Neural crest cell (in vitro differentiated cells): ENCODE measurements at places on chromosomes 7 and 10. TPM values are rescaled to one million over a fixed set of nuclear protein-coding genes. Genes with fewer than 3 reads are reported as not detected.

The TMEM26 gene
- 0.05 and 0.23 TPM in 2 replicates for total RNA-seq

DNA sequence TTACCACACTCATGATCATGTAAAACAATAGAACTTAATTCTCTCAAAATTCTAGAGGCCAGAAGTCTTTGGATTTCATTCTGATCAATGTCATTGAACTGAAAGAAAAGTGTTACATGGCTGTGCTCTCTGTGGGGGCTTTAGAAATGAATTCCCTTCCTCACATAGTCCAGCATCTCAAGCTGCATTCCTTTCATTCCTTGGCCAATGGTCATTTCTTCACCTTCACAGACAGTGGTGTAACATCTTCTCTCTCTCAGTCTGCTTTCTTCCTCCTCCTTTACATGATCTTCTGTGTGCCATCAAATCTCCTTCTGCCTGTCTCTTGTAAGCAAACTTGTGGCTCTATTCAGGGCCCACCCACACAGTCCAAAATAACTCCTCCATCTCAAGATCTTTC lies 735.3 kb downstream of the SUGCT start:
- no peak for DNase-seq

GRCh38 chr7:127870231-127870907 lies 160.9 kb downstream of the LRRC4 start:
- no peak for DNase-seq

The MYPN gene
- not detected in 2 replicates for total RNA-seq

The PVRIG gene
- not detected in 2 replicates for total RNA-seq

The SAMD9L gene
- total RNA-seq, result not detected in 2 replicates

The CALCR gene
- 0.07 TPM in 1 of 2 replicates, not detected in the other for total RNA-seq

The TEX36 gene
- total RNA-seq, result not detected in 2 replicates

The CHAT gene
- 2.7 and 3.3 TPM in 2 replicates for total RNA-seq

GRCh38 chr10:1323951-1324350 lies 267.8 kb downstream of the WDR37 start:
- DNase-seq, result no peak

DNA sequence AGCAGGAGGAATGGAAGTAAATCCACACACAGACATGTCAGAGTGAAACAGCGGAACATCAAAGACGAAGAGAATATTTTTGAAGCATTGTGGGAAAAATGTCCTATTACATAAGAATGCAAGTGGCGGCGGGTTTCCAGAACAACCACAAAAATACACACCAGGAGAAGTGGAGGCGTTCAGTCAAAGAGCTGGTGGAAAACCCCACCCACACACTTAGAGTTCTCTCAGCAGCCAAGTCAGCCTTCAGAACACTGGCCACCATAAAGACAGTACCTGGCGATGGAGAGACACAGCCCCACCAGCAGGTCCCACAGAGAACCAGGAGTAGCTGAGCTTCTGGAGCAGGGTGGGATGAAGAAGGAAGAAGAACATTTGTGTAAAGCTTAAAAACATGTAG lies 23.7 kb downstream of the NKX6-2 start:
- no peak for DNase-seq

- no peak for DNase-seq
Measured at GRCh38 chr10:89351412-89351779, 23.6 kb downstream of the IFIT3 start.

GRCh38 chr7:56811081-56811480 lies 321.2 kb downstream of the ZNF479 start:
- DNase-seq, result no peak

DNA sequence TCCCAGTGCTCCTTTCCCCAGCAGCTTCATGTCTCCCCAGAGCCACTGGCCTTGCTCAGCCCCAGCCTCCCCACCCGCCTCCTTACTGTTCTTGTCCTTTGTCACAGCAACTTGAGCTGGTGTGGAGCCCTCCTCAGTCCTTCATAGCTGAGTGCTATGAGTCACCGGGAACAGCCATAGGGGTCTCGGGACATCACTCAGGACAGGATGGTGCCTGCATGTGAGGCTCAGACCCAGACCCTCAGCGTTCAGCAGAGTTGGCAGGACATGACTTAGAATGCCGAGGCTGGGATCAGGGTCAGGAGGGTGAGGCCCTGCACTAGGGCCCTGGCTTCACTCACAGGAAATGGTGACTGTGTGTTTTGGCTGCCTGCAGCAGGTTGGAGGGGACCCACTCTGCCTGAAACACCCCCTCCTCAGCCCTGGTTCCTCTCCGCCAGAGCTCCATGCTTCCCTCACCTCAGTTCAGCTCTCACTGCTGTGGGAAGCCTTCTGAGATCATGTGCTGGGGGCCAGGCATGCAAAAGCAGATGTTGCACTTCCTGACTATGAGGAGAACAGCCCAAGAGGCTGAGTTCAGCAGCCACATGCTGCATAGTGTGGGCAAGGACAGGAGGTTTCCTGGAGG lies 40.7 kb upstream of the GJD4 start:
- no peak for DNase-seq

The CLRN3 gene
- not detected in 2 replicates for total RNA-seq

DNA sequence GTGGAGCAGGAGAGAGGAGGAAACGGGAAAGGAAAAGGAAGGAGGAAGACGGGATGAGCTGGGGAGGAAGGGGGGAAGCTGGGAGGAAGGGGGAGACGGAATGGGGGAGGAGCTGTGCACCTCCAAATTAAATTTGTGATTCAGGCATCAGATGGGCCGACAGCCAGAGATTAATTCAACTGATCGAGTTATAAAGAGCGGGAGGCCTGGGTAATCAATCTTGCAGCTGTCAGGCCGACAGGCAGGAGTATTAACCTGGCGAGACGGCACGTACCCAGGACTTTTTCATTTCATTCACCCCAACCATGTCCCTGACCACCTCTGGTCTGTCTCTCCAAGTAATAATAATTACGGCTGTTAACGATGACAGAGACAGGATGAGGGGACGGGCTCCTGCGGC lies 26.2 kb downstream of the KAZALD1 start:
- no peak for DNase-seq

The FBXO24 gene
- total RNA-seq, result 0.50 and 0.61 TPM in 2 replicates

DNA sequence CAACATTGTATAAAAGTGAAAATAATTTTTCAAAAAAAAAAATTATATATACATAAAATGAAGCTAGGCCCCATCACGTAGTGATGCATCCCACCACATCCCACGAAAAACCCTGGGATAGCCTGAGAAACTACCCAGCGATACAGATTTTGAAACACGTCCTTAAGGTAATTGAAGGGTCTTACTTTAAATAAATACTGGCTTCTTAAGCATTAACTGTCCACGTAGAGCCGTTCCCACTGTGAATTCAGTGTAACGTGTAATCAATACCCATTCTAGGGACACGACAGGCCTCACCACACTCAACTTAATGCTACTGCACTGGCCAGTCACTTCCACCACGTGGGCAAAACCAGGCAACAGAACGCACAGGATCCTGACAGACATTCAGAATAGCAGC lies 4.0 kb downstream of the ANKRD61 start:
- no peak for DNase-seq

DNA sequence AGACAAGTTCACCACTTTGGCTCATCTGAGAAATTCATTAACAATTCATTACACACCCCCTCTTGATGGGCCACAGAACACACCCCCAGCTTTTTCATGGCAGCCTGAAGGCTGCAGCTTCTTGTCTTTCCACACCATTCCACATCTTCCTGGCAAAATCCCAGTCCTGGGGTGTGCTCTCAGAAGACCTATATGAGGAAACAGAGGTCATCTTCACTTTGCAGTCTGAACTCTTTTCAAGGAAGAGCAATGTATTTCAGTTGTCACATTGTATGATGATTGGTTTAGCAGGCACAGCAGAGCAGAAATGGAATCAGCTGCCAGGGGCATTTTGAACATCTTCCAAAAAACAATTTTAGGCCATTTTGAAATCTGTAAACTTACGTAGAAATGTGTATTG lies 7.8 kb upstream of the LRRC27 start:
- no peak for DNase-seq

The AGBL3 gene
- total RNA-seq, result 3.5 and 5.5 TPM in 2 replicates

DNA sequence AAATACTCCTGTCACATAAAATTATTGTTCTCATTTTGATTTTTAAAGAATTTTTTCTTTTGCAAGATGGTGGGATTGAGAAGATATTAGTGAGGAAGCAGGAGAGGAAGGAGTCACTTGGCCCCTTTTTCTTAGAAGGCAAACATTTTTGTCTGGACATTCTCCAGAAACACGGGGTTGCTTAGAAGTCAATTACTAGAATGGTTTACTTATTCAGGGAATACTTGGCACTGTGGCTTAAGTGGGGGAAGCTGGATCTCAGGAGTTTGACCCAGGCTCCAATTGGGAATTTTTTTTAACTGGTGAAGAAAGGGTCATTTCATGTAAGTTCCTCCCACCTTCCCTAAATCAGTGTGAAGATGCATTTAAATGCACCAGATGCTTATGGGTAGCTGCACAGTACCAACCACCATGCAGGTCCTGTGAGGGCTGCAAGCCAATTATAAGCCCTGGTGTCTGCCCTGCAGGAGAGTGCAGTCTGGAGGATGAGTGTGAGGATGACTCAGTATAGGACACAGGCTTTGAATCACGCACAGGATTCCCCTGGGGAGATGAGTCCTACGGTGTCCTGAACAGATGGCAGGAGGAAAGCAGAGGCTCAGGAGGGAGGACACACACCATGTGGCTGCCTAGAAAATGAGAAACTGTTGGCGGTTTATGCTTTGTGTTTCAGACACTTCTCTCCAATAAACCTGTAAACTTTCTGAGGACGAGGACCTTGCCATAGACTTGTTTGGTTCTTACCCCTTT lies 299.1 kb downstream of the PLXNA4 start:
- DNase-seq, result no peak

GRCh38 chr7:155380976-155381851 lies 76.7 kb upstream of the EN2 start:
- peak; percentile 48 for DNase-seq

GRCh38 chr7:89623018-89623672 lies 531.1 kb upstream of the STEAP1 start:
- no peak for DNase-seq

DNA sequence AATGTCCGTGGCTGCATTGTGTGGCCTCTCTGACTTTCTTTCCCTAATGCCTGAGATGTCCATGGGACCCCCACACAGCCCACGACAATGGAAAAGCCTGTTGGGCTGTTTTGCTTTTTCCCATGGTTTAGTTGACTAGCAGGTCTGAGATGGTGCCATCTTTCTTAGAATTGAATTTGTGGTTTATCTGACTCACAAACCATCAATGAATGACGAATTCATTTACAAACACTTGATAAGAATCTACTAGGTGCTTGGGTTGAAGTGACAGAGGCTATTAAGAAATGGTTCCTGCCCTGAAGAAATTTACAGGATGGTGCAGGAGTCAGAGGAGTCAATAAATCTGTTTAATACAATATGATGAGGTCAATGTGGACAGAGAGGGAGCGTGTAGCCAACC lies 75.4 kb downstream of the OTUD1 start:
- DNase-seq, result no peak

DNA sequence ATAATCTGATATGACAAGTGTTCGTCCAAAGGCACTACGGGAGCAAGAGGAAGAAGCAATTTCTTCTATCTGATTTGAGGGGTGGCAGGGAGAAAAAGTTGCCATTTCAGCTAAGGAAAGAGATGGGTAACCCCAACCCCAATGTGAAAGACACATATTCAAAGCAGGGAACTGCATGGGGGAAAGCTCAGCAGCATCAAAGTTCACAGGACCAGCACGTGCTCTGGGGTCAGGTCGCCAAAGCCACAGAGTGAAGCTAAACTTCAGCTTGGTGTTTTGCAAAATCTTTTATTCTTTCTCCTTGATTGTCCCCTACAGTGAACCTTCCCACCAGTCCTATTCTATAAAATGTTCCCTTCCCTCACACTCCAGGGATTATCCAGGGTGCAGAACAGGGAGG lies 112.8 kb upstream of the PPP2R2D start:
- no peak for DNase-seq

The LDB1 gene
- 122 and 127 TPM in 2 replicates for total RNA-seq

The PHTF2 gene
- total RNA-seq, result 19.8 and 23.0 TPM in 2 replicates
